ENCODE measurements at places on chromosomes 11 and 22. TPM values are rescaled to one million over a fixed set of nuclear protein-coding genes. Genes with fewer than 3 reads are reported as not detected.

GRCh38 chr11:73236854-73237253 lies 18.8 kb downstream of the P2RY2 start:
- DNase-seq: no peak

DNA sequence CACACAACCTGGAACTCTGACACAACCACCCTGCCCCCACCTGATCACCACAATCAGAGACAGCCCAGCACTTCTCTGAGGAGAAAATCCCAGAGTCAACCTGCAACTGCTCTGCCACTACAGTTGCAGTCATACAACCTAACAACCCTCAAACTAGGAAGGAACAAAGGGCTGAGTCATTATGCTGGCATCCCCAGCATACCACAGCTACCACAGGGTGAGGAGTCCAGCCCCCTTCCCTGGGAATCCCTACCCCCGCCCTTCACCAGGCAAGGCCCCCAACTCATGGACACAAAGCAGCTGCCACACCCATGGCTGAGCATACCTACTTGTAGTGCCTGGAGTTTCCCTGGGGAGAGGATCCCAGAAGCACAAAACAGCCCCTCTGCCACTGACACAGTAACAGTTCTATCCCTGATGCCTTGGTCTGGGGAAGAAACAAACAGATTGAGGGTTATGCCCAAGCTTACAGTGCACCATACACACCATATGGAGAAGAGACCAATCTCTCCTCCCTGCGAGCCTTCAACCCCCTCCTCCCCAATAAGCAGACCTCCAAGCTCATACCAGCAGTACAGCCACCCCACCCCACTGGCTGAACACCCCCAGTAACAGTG lies 68.5 kb upstream of the C11orf58 start:
- no peak for DNase-seq

GRCh38 chr11:17543574-17544180 lies 539 bp downstream of the USH1C start:
- DNase-seq: no peak

Gene FXYD2
- polyA plus RNA-seq: 4.4 TPM

Gene SMTNL1
- 9.2 TPM for polyA plus RNA-seq

GRCh38 chr11:127461241-127462064 lies 460.9 kb upstream of the KIRREL3 start:
- DNase-seq: no peak

DNA sequence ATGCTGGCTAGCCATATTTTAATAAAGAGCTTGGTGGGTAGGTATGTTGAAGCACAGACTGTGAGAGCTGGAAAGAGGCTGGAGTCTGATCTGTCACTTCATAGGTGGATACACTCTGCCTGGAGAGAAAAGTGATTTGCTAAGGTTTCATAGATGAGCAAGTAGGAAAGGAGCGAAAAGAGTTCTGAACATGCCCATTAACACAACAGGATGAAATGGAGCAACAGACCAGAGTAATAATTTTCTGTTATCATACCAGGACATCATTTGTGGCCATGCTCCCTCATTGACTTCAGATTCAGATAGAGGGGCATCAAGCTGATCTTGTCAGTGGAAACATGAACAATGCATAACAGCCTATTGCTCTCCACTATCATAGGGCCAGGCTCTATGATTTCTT lies 452.9 kb downstream of the JRKL start:
- DNase-seq: no peak

Gene LYVE1
- polyA plus RNA-seq: 194 TPM

DNA sequence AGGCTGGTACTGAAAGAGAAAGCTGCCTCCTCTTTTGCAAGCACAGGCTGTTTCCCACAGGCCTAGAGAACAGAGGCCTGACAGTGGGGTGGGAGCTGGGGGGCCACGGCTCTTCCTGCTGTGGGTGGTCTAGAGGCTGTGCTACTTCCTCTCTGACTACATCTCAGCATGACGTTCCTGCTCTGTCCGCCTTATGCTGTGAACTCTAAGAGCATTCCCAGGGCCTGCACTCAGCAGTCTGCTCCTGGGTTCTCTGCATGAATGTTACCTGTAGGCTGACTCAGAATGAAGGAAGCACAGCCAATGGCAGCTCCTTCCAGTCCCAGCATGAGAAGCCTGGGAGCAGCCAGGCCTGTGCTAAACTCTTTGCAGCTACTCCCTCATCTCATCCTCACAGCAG lies 534.3 kb downstream of the NTM start:
- no peak for DNase-seq

DNA sequence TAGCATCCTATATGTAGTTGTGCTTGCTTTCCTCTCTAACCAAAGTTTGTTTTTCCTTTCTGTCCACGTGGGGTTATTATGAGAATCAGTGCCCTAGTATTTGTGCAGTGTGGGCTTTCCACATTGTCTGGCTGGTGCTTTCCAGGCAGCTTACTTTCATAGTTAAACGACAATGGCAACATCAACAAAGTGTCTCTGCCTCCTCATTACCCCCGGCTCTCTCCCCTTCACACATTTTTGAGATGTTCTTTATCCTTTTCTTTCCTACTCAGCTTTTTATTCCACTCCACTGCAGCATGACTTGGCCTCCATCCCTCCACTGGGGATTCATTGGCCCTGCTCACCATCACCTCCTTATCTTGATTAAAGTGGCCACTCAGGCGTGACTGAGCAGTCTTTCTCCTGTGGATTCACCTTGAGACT lies 19.1 kb downstream of the SPECC1L start:
- peak; percentile 70 for DNase-seq

- no peak for DNase-seq
These were observed 41.9 kb upstream of the KIRREL3 start for GRCh38 chr11:127042445-127042844.

Gene TRPC6
- polyA plus RNA-seq: 29.3 TPM

GRCh38 chr11:9629064-9629463 lies 34.8 kb upstream of the SWAP70 start:
- no peak for DNase-seq

Gene APOA1
- 4.4 TPM for polyA plus RNA-seq

- no peak for DNase-seq
These were observed 80.2 kb upstream of the KIRREL3 start for GRCh38 chr11:127080735-127081134.

Gene GAL3ST1
- 7.9 TPM for polyA plus RNA-seq

Gene CFAP300
- 10.6 TPM for polyA plus RNA-seq

DNA sequence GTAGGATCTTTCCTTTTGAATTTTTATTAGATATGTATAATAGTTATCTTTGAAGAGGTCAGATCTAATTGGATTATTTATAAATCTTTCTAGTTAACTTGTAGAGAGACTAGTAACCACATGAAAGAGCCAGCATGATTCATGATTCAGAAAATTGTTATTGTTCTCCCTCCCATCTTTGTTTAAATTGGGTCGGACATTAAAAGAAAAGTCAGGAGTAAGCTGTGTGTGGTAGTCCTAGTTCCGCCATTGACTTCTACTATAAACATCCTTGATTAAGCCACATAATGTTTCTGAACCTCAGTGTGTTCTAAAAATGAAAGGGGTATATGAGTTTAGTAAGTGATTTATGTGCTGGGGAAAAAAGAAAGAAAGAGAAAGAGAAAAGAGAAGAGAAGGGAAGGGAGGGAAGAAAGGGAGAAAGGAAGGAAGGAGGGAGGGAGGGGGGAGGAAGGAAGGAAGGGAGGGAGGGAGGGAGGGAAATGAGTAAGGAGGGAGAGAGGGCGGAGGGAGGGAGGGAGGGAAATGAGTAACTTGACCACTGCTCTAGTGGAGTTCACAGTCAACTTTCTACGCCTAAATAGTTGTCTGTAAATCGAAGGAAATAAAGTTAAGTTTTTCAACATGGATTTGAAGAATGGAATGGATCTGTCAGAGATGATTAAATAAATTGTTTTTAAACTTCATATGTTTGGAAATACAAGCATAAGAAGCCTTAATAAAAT lies 32.9 kb downstream of the SIK2 start:
- no peak for DNase-seq

Gene P2RY2
- polyA plus RNA-seq: 0.86 TPM

Gene BDNF
- polyA plus RNA-seq: 0.30 TPM

GRCh38 chr22:50274311-50274710 lies 4.1 kb upstream of the MAPK11 start:
- DNase-seq: no peak

Gene CHADL
- 2.2 TPM for polyA plus RNA-seq

Gene ST14
- polyA plus RNA-seq: 22.3 TPM

- DNase-seq: no peak
These were observed 718.9 kb downstream of the BRD1 start for GRCh38 chr22:49108636-49109315.

Gene PAMR1
- 11.1 TPM for polyA plus RNA-seq

Gene ZP1
- not detected for polyA plus RNA-seq

GRCh38 chr11:118180300-118180703 lies 3.9 kb upstream of the SCN2B start:
- DNase-seq: peak; percentile 73

GRCh38 chr22:46731246-46732040 lies 6.6 kb downstream of the CERK start:
- DNase-seq: no peak

Gene UCP3
- 1.9 TPM for polyA plus RNA-seq
